Endothelial cell (in vitro differentiated cells): ENCODE measurements at places on chromosomes 16 and 17.

- DNase-seq, result no peak
Observed at GRCh38 chr17:50406578-50406977, 9.3 kb upstream of the LRRC59 start.

DNA sequence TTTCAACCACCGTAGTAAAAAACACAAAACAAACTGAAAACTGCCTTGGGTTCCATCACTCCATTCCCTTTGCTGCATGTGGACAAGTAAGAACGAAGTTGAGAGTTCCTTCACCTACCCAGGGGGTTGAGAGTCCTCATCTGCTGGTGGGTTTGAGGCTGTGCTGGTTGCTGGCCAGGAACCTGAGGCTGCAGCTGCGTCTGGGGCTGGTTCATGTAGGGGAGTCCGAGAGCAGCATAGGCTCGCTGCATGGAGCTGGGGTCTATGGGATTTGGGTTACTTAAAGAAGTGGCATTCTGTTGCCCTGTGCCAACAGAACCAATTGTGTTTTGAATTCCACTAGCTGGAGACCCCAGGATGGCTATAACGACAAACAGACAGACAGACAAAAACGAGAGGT lies 65.2 kb upstream of the TRAP1 start:
- no peak for DNase-seq

GRCh38 chr17:35786941-35787432 lies 8.5 kb downstream of the MMP28 start:
- DNase-seq, result no peak

GRCh38 chr16:11768849-11769248 lies 26.2 kb upstream of the TXNDC11 start:
- DNase-seq, result no peak

GRCh38 chr16:71380831-71381230 lies 22.3 kb downstream of the CALB2 start:
- DNase-seq, result no peak

DNA sequence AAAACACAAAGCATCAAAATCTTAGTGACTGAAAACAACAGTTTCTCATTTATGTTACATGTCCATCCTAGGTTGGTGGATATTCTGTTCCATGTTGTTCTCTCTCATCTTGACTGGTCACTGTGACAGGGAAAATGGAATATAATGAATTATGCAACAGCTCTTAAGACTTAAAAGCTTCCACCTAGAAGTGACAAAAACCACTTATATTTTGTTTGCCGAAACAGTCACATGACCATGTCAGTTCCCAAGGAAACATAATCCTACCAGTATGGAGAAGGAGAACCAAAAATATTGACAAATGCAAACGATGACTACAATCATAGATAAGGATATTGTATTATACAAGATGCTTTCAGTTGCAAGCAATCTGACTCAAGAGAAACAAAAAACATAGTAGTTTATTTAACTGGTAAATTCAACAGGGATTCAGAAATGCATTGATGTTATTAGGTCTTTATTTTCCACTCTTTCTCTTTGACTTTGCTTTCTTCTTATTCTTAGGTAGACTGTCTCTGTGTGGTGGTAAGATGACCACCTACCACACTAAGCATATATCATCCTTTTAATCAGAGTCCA lies 103.8 kb downstream of the SSH2 start:
- no peak for DNase-seq

- DNase-seq, result no peak
Observed at GRCh38 chr16:9630119-9630518, 538.7 kb downstream of the HAPSTR1 start.

- no peak for DNase-seq
Observed at GRCh38 chr17:75843577-75844529, at the start of gene UNC13D. TSS of gene UNC13D (minus strand) at chr17:75844404. CDS start at chr17:75844337, 67 bp downstream.

- peak; percentile 66 for DNase-seq
Observed at GRCh38 chr17:21463779-21464407, 87.7 kb downstream of the KCNJ12 start.

- no peak for DNase-seq
Observed at GRCh38 chr17:4597975-4598374, 13.6 kb downstream of the SMTNL2 start.

- no peak for DNase-seq
Observed at GRCh38 chr17:39954876-39955275, 7.9 kb upstream of the GSDMA start.

DNA sequence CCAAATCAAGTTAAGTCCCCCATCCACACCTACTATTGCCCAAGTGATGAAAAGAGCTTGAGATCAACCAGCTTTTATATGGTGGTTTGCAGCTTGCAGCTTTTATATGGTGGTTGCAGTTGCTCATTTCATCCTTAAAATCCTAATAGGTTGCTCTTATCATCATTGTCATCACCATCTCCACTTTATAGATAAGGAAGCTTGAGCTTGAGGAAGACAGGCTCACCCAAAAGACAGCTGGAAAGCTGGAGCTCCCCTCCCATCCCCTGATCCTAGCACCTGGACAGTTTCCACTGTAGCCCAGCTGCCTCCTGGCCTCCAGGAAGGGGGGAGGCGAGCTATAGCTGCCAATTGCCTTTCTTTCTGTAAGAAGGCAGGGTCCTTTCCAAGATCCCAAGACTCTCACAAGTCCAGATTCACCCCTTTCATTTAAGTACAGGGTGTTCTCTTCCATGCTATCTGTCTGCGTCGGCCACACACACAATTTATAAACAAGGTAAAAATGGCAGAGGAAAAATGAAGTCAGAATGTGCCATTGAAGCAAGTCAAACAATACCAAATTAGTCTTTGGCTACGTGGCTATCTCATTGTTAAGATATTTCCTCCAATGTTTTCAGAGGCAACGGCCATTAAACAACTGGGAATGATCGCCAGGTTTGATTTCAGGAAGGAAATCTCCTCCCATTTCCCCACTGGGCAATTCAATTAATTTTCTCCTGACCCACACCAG lies 63.3 kb downstream of the PECAM1 start:
- DNase-seq, result no peak

- peak; percentile 13 for DNase-seq
Observed at GRCh38 chr17:82536512-82537201, 17.1 kb downstream of the FOXK2 start.

GRCh38 chr17:28975646-28976045 lies 24.3 kb upstream of the PHF12 start:
- no peak for DNase-seq

- no peak for DNase-seq
Observed at GRCh38 chr16:56450275-56450985, 702 bp downstream of the NUDT21 start.

GRCh38 chr16:11737713-11738112 lies 4.9 kb downstream of the TXNDC11 start:
- DNase-seq, result no peak

DNA sequence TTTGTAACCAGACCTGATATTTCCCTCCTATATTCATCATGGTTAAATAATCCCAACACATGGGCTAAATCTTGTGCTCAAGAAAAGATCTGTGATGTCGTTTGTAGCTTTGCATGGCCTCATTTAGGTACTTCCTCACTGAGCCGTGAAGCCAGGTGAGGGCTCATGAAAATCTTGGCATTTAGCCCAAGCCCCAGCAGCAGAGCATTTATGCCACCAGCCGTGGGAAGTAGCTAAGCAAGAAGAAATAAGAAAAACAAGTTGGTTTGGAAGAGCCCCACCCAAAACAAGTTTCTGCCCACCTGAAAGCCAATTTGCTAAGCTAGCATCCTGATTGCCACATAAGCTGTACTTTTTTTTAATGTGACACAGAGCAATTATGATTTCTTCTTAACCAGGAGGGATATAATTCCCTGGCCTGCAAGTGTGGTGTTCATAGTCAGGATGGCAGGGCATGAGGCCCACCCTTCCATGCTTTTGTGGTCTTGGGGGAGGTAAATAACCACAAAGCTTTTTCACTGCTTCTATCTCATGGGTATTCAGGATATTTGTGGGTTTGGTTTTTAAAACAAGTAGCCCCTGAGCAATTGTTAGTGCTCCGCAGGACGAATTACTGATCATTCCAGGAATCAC lies 10.5 kb downstream of the TMIGD1 start:
- no peak for DNase-seq

GRCh38 chr16:15950869-15951268 lies 1.5 kb downstream of the ABCC1 start:
- no peak for DNase-seq

DNA sequence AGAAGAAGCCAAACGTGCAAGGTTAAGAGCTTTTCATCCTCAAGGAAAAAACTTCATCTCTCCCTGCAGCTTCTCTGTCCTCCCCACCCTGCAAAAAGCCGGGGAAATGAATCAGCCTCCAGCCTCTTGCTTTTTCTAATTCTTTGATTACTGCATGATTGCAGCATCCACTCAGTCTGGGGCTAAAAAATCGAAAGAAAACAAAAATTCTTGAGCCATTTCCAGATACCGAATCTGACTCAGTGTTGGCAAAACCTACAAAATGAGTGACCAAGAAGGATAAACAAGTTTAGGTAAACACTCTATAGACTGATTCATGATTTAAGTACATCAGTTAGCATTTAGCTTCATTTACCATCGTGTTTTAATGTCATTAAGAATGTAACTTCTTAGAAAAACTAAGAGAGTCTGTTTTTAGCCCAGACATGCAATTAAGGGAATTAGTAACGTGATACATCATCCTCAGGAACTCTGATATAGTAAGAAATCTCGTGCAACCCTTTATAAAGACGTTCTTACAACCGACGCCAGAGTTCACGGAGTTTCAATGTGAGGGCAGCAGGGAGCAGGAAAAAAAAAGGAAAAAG lies 287.3 kb upstream of the FOXF1 start:
- no peak for DNase-seq

GRCh38 chr17:81207610-81208581 lies 14.9 kb downstream of the CEP131 start:
- DNase-seq, result no peak

- DNase-seq, result no peak
Observed at GRCh38 chr16:55588799-55589198, 22.3 kb downstream of the CAPNS2 start.

- no peak for DNase-seq
Observed at GRCh38 chr17:63741143-63741407, 524 bp downstream of the STRADA start.

DNA sequence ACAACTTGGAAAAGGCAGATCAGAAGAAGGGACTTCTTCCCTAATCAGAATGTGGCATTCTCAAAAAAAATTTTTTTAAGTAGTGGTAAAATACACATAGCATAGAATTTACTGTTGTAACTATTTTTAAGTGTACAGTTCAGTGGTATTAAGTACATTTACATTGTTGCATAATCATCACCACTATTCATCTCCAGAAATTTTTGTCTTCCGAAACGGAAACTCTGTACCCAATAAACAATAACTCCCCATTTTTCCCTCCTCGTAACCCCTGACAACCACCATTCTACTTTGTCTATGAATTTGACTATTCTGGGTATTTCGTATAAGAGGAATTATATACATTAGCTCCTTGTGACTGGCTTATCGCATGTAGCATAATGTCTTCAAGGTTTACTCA lies 18.9 kb downstream of the METTL9 start:
- DNase-seq, result no peak

DNA sequence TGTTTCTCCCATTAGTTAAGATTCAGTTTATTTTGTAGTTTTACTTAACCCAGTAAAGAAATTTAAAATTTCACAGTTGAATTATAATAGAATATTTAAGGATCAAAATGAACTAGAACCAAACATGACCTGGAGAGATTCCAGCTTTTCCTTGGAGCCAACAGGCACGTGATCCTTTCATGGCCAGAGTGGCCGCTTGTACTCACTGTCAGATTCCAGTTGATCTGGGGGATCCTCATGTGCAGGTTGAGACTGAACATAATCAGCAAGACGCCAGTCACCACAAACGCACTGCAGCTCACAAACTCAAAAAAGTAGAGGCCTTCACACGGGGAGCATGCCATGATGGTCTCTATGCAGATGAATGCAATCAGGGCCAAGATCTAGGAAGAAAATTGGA lies 31.7 kb downstream of the CMTM3 start:
- DNase-seq, result no peak

DNA sequence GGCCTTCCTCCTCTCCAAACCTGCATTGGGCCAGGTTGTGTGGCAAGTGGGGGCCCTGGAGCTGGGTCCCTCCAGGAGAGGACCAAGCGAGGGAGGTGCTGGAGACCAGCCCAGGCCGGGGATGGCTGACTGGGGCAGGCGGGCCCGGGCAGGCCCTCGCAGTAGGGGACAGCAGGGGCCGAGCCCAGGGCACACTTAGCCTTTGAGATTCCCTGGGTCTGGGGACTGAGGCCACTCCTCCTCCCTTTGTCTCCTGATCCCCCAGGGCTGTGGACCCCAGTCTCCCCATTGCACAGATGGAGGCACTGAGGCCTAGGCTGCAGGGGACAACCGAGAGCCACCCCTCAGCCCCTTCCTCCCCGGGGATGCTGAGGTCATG lies 5.2 kb downstream of the FOXJ1 start:
- DNase-seq, result no peak

- no peak for DNase-seq
Observed at GRCh38 chr16:86286991-86287663, 223.2 kb upstream of the FOXF1 start.

DNA sequence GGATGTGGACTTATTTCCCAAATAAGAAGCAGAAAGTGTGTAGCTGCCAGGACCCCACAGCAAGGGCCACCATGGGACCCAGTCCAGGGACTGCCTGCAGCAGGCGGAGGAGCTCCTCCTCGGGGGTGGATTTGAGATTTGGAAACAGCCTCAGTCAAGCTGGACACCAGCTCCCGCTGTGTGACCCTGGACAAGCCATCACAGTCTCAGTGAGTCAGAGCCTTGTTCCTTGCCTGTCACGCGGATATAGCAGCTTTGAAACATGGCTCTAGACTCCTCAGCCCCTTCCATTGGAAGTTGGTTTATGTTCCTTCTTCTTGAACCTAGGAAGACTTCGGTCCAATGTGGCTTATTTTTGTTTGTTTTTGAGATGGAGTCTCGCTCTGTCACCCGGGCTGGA lies 12.5 kb upstream of the DPEP1 start:
- DNase-seq, result no peak

DNA sequence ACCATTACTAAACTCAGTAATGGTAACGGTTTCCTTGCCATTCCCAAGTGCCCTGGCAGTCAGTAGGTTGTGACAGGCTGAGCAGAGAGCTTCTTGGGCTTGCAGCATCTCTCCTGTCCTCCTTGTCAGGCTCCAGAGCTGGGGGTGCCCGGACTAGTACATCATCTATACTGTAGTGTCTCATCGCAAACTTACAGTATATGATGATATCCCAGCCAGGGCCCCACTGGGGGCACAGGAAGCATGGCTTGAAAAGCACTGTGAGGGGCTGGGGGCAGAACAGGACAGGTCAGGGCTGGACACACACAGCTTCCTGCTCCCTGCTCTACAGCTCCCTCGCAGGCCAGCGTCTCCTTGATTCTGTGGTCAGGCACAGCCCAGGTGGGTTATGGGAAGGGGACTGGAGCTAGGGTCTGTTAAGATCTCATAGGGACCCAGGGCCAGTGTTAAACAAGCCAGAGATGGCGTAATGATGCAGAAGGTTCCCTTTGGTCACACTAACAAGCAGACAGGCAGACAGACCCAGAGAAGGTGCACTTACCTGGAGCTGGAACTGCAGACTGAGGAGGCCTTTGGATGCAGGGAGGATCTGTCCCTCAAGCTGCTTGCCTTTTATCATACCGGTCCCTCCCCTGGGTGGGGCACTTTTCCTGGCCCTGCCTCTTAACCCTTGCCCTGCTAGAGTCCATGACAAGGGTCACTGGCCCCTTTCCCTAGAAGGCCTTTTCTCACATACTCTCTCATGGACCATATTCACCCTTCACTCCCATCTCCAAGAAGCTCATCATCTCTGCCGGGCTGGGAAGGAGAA lies 6.8 kb downstream of the ERAL1 start:
- no peak for DNase-seq
